ENCODE measurements at places on chromosomes 16 and 17. TPM values are rescaled to one million over a fixed set of nuclear protein-coding genes. Genes with fewer than 3 reads are reported as not detected.

Gene ACSM2B
- not detected for total RNA-seq

Gene PLEKHH3
- 40.7 TPM for total RNA-seq

Gene ENO3
- 10.7 TPM for total RNA-seq

Gene DECR2
- total RNA-seq = 19.5 TPM

Gene PYY
- total RNA-seq = not detected

Gene SLX1B
- 22.9 TPM for total RNA-seq

Gene STARD3
- 47.8 TPM for total RNA-seq

Gene RNF157
- total RNA-seq = 0.12 TPM

Gene C17orf113
- 0.43 TPM for total RNA-seq

Gene CCDC40
- 1.5 TPM for total RNA-seq

Gene SLC22A31
- total RNA-seq = 1.1 TPM

Gene CSH2
- not detected for total RNA-seq

Gene CORO1A
- total RNA-seq = 4.2 TPM

Measured in pericardium fibroblast (primary cell).